ENCODE measurements at places on chromosomes 1 and 21.

- no peak for DNase-seq
These were observed 60.5 kb downstream of the TBX15 start for GRCh38 chr1:118927427-118928187.

GRCh38 chr1:192984080-192984479 is 75.1 kb downstream of the UCHL5 start:
- DNase-seq, result no peak

DNA sequence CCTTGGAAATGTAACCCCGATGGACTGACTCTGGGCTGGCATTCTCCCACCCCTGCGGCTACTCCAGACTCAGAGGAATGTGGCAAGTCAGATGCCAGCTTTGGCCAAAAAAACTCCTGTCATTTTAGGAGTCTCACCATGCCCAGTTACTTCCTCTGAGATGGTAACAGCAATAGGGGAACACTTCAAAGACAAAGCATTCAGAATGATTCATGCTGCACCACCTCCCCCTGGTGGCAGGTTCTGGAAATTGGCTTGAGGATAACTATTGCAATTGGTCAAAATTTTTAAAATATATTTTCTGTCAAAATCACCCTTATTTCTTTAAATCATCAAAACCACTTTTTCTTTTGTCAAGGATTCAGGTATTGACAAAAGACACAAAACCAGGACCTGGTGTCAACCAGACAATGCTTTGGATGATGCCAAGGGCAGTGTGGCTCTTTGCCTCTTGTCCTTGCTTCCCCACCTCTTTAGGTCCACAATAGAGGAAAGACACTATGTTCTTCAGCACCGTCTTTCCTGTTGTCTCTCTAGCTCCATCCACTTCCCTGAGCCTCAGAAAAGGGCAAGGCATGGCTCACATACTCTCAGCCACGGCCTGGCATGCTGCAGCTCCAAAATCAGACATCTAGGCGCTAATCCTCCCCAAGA is 9.9 kb upstream of the CDCA8 start:
- no peak for DNase-seq

GRCh38 chr1:115717541-115717940 is 51.0 kb downstream of the CASQ2 start:
- no peak for DNase-seq

DNA sequence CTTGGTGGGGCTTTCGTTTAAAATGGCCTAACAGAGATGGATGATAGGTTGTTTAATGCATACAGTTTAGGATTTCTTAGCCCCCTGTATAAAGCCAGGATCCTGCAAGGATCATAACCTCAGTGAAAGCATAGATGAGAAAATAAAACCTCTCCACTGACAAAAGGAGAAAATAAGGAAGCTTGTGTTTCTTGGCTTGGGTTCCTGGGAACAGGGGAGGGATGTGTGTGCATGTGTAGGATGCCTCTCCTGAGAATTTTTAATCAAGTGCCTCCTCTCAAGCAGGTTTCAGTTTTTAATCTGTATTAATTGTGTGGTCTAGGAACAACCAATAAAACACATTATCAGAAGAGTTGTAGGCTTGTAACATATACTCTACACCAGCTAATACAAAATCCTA is 26.1 kb downstream of the PRKACB start:
- DNase-seq, result no peak

- DNase-seq, result no peak
These were observed 166.3 kb downstream of the DUSP10 start for GRCh38 chr1:221575605-221576004.

DNA sequence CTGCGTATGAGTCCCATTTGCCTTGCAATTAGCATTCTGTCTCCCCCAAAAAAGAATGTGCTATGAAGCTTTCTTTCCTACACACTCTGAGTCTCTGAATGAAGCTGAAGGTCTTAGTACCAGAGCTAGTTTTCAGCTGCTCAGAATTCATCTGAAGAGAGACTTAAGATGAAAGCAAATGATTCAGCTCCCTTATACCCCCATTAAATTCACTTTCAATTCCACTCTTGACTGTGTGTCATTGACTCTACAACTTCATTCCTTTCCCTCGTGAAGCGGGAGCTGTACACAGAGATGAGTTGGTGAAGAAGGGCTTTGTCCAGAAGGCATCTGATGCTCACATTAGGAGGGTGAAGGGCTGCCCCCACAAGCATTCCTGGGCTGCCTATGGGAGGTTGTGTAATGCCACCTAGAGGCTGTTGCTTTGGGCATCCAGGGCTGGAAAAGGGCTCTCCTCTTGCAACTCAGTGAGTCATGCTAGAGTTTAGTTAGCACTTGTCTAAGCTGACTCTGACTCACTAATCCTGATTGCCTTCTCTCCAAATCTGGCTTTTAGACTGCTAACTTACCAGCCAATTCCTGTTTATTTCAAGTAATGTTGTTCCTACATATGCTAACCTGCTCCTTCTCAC is 1.8 kb downstream of the SPRR1B start:
- no peak for DNase-seq

GRCh38 chr1:53367503-53368313 is 39.8 kb upstream of the LRP8 start:
- no peak for DNase-seq

- no peak for DNase-seq
These were observed 60.0 kb upstream of the HMCN1 start for GRCh38 chr1:185674201-185674600.

GRCh38 chr1:31576201-31576669 is at the start of gene TINAGL1:
TINAGL1 (plus strand) TSS chr1:31576515; CDS start chr1:31577149, 634 bp downstream.
- DNase-seq, result no peak

GRCh38 chr1:36971852-36972618 is 62.3 kb downstream of the GRIK3 start:
- no peak for DNase-seq

DNA sequence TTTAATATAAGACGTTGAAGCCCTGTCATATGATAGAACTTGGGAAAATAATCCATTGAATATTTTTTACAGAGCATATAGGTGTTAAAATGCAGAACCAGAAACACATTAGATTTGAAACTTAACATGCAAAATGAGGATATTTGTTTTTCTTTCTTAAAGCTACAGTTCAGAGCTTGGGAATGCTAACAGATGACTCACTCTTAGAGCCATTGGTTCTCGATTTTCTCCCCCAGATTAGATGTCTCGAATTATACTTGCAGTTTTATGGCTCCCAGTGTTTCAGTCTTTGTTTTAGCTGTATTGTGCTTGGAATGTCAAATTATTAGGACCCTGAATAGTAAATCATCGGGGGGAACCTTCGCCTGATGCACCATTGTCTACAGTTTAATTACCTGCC is 575.7 kb upstream of the ZP4 start:
- DNase-seq, result no peak

GRCh38 chr1:63269571-63269970 is 52.8 kb upstream of the FOXD3 start:
- no peak for DNase-seq

DNA sequence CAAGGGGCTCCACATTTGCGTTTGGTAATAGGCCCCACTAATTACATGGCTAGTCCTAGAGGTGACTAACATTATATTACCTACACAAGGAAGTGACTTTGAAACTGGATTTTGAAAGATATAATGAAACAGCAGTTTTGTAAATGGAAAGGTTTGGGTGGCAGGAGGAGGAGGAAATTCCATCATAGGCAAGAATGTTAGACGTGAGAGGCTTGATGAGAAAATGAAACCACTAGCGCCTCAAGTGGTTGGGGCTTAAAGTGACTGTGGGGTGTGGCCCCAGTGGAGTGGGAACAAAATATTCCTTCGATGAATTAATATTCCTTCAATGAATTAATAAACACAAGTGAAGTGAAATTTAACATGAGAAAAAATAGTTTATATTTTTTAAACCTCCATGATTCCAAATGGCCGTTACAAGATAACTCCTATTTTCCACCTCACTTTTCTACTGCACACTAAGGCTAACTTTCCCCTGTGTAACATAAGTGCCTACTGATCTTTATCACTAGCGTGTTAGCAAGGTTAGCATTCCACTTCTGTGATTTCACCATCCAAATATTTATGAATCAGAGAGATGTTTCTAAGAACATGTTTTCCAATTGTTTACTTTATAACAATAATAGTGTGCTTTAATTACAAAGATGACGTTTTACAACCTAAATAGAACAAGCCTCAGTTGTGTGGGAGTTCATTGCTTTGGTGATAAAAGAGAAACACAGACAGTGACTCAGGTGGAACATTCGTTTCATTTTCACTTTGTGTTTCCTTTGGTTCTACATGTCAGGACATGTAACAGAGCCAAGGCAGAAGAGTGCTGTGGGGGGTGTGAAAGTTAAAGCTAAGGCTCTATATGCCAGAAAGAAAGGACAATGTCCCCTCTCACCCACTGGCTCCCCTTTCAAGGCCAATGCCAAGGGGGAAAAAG is 12.5 kb upstream of the ATF3 start:
- DNase-seq, result peak; percentile 45

DNA sequence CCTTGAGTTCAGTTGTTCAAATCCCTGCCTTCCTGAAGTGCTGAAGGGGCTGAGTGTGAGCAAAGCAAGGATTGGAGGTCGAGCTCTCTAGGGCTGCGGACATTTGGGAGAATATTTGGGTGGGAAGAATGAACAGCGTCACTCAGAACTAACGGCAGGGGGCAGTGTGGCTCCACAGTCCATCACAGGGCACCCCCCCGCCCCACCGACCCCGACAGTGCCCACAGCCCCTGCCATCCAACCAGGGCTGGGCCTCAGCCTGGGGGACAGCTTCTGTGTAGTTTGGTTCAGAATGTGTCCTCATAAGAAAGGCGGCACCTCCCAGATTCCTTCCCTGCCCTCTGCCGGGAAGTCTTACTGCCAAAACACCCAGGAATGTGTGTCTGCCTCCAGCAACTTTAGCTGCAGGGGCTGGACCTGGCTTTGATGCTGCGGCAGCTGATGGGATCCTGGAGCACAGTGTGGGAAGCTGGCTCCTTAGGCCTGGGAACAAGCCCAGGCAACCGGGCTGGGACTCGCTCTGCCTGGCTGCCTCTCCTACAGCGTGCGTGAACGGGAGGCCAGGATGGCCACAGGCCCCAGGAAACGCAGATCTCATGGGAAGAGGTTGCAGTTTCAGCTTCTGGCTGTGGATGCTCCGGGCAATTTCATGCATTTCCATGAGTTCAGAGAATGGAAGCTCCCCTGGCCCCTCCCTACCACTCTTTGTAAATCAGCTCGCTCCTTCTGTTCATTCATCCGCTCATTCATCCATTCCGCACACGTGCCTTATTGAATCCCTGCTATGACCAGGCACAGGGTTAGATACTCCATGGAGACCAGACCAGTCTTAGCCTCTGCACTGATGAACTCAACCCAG is 104.9 kb upstream of the TMPRSS2 start:
- no peak for DNase-seq

- DNase-seq, result no peak
These were observed 239.3 kb downstream of the ASTN1 start for GRCh38 chr1:176925223-176925622.

- DNase-seq, result no peak
These were observed 30.5 kb upstream of the AHCYL1 start for GRCh38 chr1:109954041-109954512.

GRCh38 chr1:93614986-93615581 is 66.6 kb downstream of the BCAR3 start:
- DNase-seq, result no peak

DNA sequence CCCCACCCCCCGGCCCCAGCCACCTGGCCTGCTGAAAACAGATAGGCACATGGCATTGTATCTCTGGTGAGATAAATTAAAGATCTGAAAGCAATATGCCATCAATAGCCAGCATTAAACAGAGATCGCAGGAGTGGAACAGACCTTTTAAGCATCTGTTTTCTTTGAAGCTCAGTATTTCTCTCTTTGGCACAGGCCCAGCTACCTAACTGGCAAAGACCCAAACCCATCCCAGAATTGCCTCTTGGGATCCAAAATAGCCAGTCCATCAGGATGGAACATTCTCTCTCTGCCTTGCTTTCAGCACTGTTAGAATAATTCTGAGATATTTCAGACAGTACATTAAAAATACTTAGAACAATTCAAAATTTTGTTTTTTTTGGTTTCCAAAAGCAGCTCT is 46.0 kb downstream of the KCNJ6 start:
- no peak for DNase-seq

- no peak for DNase-seq
These were observed 5.4 kb upstream of the TENT5C start for GRCh38 chr1:117600325-117600943.

DNA sequence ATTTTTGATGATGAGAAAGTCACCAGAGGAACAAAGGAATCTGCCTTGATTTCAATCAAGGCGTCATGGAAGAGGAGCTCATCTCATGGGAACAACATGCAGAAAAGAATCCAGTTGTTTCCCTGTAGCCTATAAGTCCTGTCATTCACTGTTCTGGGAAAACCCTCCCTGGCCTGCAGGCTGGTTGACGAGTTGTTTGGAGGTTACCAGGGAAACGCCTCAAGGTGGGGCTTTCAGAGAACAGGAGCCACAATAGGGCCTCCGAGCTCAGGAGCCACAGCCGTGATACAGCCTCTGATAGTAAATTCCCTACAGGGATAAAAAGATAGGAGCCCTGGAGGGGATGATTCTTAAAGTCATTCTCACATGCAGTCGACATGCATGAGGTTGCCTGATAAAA is 135.2 kb downstream of the PSMG1 start:
- no peak for DNase-seq

- no peak for DNase-seq
These were observed 41.0 kb downstream of the IL12RB2 start for GRCh38 chr1:67348586-67349252.

DNA sequence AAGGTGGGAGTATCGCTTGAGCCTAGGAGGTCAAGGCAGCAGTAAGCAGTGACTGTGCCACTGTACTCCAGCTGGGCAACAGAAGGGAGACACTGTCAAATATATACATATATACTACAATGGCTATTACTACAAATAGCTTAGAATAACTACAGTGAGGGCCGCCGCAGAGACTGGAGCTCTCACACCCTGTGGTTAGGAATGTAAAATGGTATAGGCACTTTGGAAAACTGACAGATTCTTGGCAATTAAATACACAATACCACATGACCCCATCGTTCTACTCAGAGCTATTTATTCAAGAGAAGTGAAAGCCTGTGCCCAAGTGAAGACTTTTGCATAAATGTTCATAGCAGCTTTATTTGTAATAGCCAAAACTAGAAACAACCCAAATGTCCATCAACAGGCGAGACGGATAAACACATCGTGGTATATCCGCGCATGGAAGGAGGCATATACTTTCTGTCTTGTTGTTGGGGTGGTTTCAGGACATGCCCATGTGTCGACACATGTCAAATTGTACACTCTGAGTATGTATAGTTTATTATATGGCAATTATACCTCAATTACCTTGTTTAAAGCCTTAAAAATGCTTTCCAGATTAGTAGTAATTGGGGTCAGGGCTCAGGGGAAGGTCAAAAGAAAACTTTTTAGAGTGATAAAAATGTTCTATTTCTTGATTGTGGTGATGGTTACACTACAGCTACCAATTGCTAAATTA is 123.4 kb downstream of the RIPK4 start:
- no peak for DNase-seq

GRCh38 chr1:3551290-3551678 is 60.0 kb downstream of the MEGF6 start:
- DNase-seq, result no peak

Measured in stimulated activated CD8-positive, alpha-beta memory T cell treated with anti-CD3 and anti-CD28 coated beads, Interleukin-15, amount 100 ng/mL, for 4 hours (primary cell).